Activated CD8-positive, alpha-beta memory T cell treated with anti-CD3 and anti-CD28 coated beads for 1 hour (primary cell): ENCODE measurements at places on chromosomes 12 and 14.

DNA sequence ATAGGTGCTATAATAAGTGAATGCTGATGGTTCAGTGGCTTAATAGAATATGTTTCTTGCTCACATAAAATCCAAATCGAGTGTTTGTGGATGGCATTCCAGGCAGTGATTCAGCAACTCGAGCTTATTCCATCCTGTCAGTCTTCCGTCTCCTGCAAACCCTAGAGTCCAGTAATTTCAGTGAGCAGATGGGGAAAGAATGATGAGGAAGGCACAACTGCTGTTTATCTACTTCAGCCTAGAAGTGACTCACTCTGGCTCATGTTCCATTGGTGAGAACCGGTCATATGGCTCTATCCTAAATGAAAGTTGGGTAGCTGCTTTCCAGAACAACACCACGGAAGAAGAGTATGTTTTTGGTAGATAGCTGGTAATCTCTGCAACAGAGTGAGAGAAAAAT lies 421.8 kb upstream of the PDE3A start:
- DNase-seq, result no peak

GRCh38 chr14:99596071-99596627 lies 7.9 kb downstream of the CCDC85C start:
- no peak for DNase-seq

GRCh38 chr12:70367258-70368141 lies 1.4 kb downstream of the KCNMB4 start:
- no peak for DNase-seq

DNA sequence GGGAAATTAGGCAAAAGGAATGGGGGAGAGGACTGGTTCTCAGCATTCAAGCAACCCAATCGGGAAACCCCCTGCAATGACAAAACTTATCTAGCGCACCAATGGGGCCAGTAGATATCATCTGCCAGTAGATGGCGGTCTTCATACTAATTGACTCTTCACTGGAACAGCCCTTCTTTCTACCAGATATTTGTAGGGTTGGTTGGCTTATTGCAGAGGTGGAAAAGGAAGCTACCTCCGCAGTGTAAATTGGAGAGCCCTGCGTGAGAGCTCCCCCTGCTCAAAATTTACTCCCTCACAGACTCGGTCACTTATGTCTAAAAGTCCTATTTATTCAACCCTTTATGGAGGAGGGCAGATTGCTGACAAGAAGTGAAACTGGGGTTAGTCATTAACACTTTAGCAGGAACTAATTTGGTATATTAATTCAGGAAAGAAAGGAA lies 166.1 kb upstream of the CCND2 start:
- DNase-seq, result peak; percentile 30

GRCh38 chr14:77457115-77457521 lies 283 bp downstream of the VIPAS39 start:
- DNase-seq, result no peak

- no peak for DNase-seq
Observed at GRCh38 chr12:128076188-128076587, 190.8 kb upstream of the TMEM132C start.

DNA sequence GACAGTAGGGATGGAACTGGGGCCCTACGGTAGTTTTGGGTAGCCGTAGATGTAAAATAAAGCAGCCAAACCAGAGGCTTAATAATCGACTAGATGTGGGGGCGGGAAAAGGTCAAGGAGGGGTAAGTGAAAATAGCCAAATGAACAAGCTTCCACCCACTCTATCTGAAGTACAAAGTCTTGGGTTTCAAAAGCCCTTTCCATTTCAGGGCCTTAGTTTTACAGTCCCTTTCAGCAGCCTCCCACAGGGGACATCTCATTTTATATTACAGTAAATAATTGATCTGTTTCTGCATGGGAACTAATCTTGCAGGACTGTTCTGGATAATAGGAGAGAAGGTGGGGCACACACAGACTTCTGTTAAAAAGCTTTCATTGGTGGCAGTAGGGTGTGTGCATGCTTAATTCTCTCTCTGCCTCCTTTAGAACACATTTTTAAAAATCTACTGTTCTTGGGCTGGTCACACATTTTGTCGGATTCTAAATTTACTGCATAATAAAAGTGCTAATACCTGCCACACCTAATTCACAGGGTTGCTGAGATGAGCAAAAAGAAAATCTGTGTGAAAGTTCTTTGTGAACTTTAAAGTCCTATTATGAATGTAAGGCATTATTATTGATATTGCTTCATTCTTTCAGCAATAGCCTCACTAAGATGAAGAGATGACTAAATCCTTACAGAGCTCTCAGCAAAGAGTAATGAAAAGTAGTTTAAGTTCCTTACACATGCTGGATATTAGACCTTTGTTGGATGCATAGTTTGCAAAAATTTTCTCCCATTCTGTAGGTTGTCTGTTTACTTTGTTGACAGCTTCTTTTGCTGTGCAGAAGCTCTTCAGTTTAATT lies 104.6 kb downstream of the ITPR2 start:
- DNase-seq, result no peak

- no peak for DNase-seq
Observed at GRCh38 chr12:70393787-70394499, 27.9 kb downstream of the KCNMB4 start.

DNA sequence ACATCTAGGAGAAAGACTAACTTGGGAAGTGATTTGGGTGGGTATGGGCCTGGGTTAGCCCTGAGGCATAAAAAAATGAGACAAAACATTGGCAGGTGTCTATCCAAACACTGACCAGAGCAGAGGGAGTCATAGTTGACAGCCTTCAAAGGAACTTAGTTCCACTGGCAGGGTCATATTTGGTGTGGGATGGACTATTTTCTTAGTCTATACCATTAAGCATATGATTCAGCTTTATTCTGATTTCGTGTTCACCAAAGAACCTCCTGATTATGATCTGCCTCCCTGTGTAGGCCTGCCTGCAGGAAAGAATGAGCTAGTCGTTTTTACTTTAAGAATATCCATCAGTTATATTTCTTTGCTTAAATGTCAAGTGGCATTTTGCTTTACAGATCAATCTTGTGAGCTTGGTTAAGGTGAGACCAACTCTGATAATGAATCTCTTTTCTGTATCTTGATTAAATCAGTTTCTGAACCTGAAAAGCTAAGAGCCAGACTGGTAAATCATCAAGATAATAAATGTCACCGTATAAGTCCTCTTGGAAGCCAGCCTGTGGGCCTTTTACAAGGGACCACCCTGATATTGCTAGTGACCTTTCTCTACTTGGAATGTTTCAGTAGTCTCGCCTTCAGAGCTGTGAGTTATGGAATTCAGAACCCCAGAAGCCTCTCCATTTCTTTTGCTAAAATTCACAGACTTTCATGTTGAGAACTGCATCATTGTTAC lies 182.9 kb downstream of the MON2 start:
- no peak for DNase-seq

DNA sequence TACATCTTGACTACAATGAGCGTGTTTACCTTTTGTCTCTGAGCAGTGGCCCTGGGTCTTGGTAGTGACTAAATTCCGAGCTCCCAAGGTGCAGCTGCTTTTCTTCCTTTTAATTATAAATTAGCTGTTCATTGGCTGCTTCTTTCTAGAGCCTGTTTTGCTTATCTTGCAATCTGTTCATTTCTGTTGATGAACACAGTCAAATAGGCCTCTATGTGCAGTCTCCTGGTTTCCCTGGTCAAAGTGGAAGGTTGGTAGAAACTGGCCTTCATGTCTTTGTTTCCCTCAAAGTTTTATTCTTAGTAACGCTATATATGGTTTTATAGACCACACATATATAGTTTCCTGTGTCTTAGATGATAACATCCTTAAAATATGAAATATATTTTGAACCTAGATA lies 94.1 kb downstream of the DUSP16 start:
- DNase-seq, result no peak

GRCh38 chr12:71795901-71796300 lies 41.2 kb downstream of the RAB21 start:
- DNase-seq, result no peak

- no peak for DNase-seq
Observed at GRCh38 chr12:11807458-11807857, 158.0 kb downstream of the ETV6 start.

DNA sequence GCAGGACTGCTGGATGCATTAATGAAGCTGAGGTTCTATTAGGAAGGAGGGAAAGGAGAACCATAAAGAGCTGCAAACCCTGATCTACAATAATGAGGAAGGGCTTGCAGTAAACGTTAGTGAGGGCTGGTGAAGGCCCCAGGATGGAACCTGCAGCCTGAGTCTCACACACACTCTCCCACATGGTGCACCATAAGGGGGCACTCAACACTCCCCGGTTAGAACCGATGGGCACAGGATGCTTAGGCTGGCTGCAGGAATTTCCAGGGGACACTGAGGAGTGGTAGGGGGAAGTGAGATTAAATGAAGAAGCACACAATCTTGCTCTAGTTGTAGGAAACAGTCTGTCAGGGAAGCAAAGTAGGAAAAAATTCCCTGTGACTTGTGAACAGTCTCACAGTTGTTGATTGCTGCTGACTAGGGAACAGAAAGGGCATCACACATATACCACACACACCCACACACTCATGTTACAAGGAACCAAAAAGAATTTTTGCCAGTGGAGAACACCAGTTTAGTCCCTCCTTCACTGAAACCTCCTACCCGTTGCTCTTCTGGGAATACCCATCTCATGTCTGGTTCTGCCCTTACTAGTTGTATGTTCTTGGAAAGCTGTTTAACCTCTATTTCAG lies 56.2 kb upstream of the FERMT2 start:
- no peak for DNase-seq

- DNase-seq, result no peak
Observed at GRCh38 chr14:61460718-61461611, 139.6 kb downstream of the PRKCH start.

DNA sequence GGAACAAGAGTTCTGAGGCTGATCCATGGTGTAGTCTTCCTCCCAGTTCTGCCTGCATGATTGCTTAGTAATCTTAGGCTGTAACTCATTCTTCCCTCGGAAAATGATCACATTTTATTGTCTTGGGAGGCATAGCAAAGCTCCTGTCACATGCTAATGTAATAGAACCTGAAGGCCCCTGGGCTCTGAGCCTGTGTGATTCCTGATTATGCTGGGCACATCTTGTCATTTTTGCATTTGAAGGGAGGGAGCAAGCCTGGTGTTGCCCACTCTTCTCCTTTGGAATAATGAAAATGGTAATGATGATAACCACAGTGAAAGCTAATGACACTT lies 215.4 kb downstream of the MSRB3 start:
- DNase-seq, result no peak

DNA sequence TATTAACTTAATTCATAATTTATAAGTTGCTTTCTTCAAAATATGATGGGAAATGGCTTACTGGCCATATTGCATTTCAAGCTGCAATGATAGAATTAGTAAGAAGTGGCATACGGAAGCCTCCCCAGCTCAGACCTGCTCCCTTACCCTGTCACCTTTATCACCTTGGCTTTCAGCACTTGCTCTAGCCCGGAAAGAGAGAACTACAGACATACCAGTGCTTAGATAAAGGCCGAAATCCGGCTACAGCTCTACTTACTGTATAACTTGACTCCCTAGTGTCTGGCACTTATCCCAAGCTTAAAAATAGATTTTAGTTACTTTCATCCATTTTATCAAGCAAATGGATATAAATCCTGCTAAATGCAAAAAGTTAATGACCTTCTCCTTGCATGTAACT lies 42.5 kb downstream of the PKP2 start:
- DNase-seq, result no peak

GRCh38 chr12:131682510-131682895 lies 28.4 kb upstream of the SFSWAP start:
- no peak for DNase-seq

GRCh38 chr14:95614349-95614748 lies 71.9 kb upstream of the TCL1B start:
- no peak for DNase-seq

DNA sequence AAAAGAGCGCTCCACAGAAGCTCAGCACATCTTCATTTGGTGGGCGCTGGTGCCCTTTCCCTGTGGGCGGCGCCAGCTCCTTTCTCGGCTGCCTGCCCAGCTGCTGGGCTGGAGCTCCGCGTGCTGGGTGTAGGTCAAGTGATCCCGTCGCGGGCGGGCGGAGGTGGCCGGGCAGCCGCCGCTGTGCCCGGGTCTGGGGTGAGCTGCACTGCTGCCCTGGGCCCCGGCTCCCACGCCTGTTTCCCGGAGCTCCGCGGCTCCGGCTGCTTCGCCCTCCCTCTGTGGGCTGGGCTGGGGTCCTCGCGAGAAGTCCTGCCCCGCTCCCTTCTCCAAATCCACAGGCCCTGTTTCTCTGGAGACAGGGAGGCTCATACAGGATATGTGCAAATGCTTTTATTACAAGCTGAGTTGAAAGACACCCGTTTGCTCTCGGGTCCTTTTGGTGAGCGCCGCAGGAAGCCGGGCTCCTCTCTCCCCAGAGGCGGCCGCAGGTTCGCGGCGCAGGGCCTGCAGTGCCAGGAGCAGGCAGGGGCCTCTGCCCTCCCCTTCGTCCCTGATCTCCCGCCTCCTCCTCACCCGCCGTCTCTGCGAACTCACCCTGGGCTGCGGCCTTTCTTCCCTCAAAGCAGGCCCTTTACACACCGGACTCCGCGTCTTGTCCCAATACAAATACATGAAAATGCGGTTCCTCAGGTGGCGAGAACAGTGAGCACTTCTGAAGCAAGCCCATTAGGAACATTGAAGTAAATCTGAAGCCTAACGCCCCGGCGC lies 67.8 kb upstream of the CAPRIN2 start:
- DNase-seq, result no peak

- no peak for DNase-seq
Observed at GRCh38 chr12:66059666-66060065, 70.9 kb downstream of the LLPH start.

DNA sequence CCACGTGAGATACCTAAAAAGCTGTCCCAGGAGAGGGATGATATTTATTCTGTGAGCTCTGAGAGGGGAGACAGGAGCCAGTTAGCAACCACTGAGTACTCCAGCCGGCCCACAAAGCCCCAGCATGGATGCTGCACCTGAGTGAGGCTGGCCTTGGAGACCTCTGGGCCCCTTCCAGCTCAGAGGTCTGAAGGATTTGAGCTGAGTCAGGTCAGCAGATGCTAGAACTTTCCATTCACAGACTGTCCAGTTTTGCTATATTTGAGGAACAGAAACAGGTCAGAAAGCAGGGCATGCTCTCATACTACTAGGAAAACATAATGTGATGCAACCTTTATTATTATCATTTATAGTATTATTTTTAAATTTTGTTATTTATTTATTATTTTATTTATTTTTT lies 15.0 kb upstream of the MAPKAPK5 start:
- DNase-seq, result no peak

DNA sequence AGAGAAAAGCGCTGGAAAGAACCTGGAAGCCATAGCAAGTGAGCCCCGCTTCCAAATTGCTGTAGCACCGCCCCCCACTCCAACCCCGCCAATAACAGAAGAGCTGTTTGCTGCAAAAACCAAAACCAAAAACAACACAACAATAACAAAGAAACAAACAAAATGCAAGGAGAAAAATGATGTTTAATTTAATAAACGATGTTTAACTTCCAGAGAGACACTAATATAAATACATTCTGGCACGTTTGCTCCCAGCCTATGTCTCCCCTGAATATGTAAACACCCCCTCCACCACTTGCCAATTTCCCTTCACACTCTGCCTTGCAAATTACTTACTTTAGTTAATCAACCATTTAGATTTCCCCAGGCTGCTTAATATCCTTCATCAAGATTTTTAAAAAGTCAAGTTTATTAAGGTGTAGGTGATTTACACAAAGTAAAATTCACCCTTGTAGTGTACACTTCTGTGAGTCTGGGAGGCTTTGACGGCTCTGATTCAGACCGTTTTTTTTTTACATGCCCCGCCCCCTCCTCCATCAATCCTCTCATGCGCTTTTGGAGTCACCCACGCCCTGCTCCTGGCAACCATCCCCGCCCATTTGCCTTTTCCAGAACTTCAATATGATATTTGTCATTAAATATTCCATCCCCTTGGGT lies 482 bp upstream of the IFI27L2 start:
- DNase-seq, result no peak
